Hepatocyte (in vitro differentiated cells): ENCODE measurements at places on chromosomes 6 and 20. TPM values are rescaled to one million over a fixed set of nuclear protein-coding genes. Genes with fewer than 3 reads are reported as not detected.

DNA sequence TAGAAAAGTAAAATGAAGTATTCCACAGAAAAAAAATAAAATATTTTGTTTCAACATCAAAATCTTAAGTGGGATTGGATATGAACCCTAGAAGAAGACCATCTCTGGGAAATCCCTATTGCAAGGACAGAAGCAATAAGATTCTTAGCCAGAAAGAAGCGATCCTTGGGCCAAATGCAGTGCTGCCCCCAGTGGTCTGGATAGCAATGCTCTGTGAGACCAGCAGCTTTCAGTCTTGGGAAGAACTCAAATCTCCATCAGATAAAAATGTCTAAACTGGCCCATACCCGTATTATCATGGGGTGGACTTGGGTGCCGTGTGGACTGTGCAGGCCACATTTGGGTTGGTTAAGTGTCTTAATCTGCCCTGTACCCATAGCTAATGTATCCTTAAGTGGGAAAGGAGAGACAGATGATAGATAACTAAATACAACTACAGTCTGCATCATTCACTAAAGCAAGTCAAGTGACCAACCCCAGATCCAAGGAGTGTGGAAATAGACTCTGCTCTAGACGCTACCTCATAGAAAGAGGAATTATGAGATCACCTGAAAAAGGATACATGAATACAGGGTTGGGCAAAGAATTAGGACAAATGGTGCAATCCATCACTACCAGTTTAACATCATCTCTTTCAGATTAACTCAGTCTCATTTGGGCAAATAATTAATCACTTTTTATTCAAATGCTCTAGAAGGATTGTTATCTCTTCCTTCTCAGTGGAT is 38.9 kb upstream of the SNAP25 start:
- no peak overlapping the region for H3K4me3 ChIP-seq
- peaks cover 7% of the 10 kb centered on the region for H3K27me3 ChIP-seq
- no peak for DNase-seq
- H3K36me3 ChIP-seq: no peaks in the 10 kb centered on the region

DNA sequence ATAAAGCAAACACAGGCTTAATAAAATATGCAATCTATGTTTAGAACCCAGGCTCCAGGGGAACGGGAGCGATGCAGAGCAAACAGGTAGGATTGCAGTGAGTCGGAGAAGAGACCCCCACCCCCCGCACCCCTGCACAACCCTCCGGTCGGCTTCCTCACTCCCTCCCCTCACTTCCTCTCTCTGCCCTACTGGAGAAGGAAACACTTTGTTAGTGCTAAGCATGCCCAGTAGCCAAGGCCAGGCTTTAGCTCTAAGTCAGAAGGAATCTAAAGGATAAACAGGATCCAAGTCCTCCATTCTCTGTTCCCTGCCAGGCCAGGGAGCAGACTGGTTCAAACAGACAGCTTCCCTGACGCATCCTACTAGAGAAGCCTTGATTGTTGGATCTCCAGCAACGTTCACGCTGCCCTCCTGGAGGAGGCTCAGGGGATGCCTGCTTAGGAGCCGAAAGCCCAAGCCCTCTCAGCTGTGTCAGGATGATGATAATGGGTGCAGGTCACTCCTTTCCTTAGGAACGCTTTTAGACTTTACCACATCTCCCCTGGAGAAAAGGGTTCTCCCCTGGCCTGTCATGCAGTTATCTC is 14.7 kb downstream of the FOXQ1 start:
- no peaks in the 10 kb centered on the region for H3K27me3 ChIP-seq
- peaks cover 38% of the 10 kb centered on the region for H3K4me1 ChIP-seq
- peak; percentile 24 for DNase-seq
- no peaks in the 10 kb centered on the region for H3K36me3 ChIP-seq
- no peak overlapping the region for H3K4me3 ChIP-seq

GRCh38 chr20:31587545-31588389 is 17.3 kb upstream of the ID1 start:
- peaks cover 3% of the 10 kb centered on the region for H3K4me1 ChIP-seq
- H3K36me3 ChIP-seq: no peaks in the 10 kb centered on the region
- peak; percentile 79 for DNase-seq

The DTD1 gene
- 33.2 and 40.1 TPM in 2 replicates for total RNA-seq

- no peaks in the 10 kb centered on the region for H3K36me3 ChIP-seq
- H3K27me3 ChIP-seq: no peaks in the 10 kb centered on the region
- no peak overlapping the region for H3K27ac ChIP-seq
- peaks cover 12% of the 10 kb centered on the region for H3K4me1 ChIP-seq
- H3K4me3 ChIP-seq: no peak overlapping the region
- no peak for DNase-seq
Measured at GRCh38 chr6:150698391-150698790, 98.7 kb downstream of the PLEKHG1 start.

- no peaks in the 10 kb centered on the region for H3K36me3 ChIP-seq
- H3K27ac ChIP-seq: no peak overlapping the region
- peaks cover 3% of the 10 kb centered on the region for H3K4me1 ChIP-seq
- H3K4me3 ChIP-seq: no peak overlapping the region
Measured at GRCh38 chr6:144352331-144352730, 67.2 kb downstream of the UTRN start.

The ZBTB24 gene
- total RNA-seq: 6.7 and 6.9 TPM in 2 replicates

- H3K4me1 ChIP-seq: peaks cover 11% of the 10 kb centered on the region
- H3K4me3 ChIP-seq: no peak overlapping the region
- DNase-seq: no peak
Measured at GRCh38 chr6:583116-583515, 73.8 kb downstream of the HUS1B start.

DNA sequence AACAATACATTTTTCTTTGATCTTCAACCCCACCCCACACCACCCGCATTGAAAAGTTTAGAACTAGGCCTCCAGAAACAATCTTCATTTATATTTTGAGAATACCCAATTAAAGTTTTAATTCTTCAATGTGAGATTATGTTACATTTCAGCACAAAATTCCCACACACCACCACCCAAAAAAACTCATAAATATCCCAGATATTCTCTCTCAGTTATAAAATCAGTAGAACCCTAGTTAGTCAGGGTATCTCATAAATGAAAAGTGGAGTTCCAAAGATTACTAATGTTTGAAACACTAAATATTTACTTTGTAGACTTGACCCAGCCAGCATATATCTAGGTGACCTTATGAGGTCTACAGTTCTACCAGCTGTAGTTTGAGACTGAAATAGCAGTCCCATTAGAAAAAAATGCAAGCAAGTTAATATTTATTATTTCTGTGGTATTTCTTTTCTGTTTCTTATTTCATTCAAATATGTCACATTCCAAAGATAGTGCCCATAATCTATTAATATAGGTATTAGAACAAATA is 371.0 kb downstream of the TENT5A start:
- no peak overlapping the region for H3K4me3 ChIP-seq
- H3K27ac ChIP-seq: peak overlapping the region; percentile 24
- no peaks in the 10 kb centered on the region for H3K36me3 ChIP-seq
- H3K27me3 ChIP-seq: no peaks in the 10 kb centered on the region

GRCh38 chr6:84525907-84526306 is 238.5 kb downstream of the TBX18 start:
- H3K27ac ChIP-seq: no peak overlapping the region
- no peaks in the 10 kb centered on the region for H3K36me3 ChIP-seq
- DNase-seq: no peak
- H3K4me3 ChIP-seq: no peak overlapping the region

DNA sequence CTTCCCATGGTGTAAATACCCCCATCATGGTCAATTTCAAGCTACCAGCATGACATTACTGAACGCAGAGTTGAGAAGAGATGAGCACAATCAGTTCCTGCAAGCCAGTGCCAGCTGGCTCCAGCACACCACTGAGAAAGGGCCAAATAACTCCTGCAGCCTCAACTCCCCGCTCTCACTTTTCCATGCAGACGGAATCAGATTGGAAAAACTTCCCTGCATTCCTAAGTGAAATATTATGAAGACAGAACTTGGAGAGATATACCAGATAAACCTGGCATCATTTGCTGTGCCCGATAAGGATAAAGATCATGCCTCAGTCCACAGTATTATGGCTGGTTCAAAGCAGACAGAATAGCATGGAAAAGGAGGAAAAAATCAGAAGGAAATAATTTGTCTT is 56.7 kb downstream of the FILIP1 start:
- no peaks in the 10 kb centered on the region for H3K36me3 ChIP-seq
- H3K27ac ChIP-seq: no peak overlapping the region
- DNase-seq: no peak
- peaks cover 22% of the 10 kb centered on the region for H3K4me1 ChIP-seq
- no peak overlapping the region for H3K4me3 ChIP-seq

The HLA-DRB1 gene
- total RNA-seq: 59.1 and 60.6 TPM in 2 replicates

- no peak overlapping the region for H3K4me3 ChIP-seq
- no peaks in the 10 kb centered on the region for H3K27me3 ChIP-seq
- no peak overlapping the region for H3K27ac ChIP-seq
- no peak for DNase-seq
- no peaks in the 10 kb centered on the region for H3K36me3 ChIP-seq
Measured at GRCh38 chr6:155628306-155628705, 172.7 kb upstream of the NOX3 start.

DNA sequence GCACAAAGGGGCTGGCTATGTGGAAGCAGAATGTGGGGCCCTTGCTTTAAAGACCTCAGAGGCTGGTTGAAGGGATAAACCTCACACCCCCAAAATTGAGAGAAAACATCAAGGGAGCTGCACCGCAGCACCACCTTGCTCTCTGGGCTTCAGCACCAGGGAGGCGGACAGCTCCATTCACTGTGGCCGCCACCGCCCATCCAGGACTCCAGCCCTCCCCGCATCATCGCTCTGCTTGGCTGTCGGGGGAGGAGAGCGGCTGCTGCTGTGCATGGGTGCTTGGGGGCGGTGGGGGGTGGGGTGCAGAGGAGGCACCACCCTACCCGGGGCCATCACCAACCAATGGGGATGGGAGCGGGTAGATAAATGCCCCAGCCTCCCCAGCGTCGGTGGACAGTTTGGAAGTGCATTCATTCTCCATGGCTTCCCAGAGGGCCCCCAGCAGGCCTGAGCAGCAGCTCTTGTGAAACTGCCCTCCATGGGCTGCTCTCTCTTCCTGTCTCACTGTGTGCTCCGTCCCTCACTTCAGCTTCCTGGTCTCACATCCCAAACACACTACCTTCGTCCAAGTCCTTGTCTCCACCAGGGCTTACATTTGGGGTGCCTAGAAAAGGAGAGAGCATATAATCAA is 75.7 kb upstream of the BHLHE23 start:
- H3K36me3 ChIP-seq: no peaks in the 10 kb centered on the region
- no peak overlapping the region for H3K4me3 ChIP-seq
- H3K4me1 ChIP-seq: no peaks in the 10 kb centered on the region
- DNase-seq: peak; percentile 73
- no peaks in the 10 kb centered on the region for H3K27me3 ChIP-seq

- H3K4me1 ChIP-seq: no peaks in the 10 kb centered on the region
- no peak overlapping the region for H3K27ac ChIP-seq
- no peaks in the 10 kb centered on the region for H3K36me3 ChIP-seq
- no peak overlapping the region for H3K4me3 ChIP-seq
Measured at GRCh38 chr6:70080443-70081070, 214.2 kb downstream of the COL19A1 start.

The BCAS4 gene
- total RNA-seq: 5.6 and 12.5 TPM in 2 replicates

DNA sequence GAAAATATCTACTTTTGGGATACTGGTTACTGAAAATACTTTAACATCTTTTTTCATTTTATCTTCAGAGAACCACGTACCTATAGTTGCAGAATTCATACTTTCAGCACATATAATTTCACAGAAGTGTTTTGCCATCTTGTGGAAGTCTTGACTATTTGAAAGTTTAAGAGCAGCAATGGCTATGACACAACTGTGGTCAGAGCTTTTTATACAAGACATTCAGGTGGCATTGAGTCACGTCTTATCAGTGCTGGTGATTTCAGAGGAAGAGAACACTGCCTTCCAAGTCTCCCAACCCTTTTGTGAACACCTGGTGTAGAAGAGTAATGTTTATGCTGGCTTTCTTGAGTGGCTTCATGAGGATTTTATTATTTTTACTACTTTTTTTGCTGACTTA is 171.6 kb downstream of the ARID1B start:
- H3K4me3 ChIP-seq: no peak overlapping the region
- peak; percentile 35 for DNase-seq
- H3K36me3 ChIP-seq: no peaks in the 10 kb centered on the region

The DSP gene
- total RNA-seq: 123 and 156 TPM in 2 replicates

The XKR7 gene
- 0.12 and 0.37 TPM in 2 replicates for total RNA-seq

DNA sequence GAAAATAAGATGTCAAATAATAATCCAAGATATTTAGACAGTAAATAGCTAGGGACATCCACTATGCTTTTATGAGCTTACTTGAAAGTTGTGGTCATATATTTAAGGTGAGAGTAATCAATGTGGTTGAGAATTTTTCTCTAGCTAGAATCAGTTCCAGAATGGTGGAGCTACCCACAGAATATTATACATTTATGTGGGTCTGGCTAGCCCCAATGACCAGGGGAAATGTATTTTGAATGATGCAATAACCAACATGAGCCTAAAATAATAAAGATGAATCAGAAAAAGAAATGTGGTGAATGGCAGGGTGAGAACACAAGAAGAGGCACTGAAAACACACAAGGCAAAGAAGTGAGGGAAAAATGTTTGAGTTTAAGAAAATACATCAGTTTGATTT is 325.7 kb downstream of the TBC1D32 start:
- H3K27ac ChIP-seq: no peak overlapping the region
- no peaks in the 10 kb centered on the region for H3K4me1 ChIP-seq
- no peaks in the 10 kb centered on the region for H3K27me3 ChIP-seq
- no peak for DNase-seq
